ENCODE measurements at places on chromosomes 16 and 17.
A peak's percentile ranks its signal among the peaks of the same experiment; 100 is the strongest.

- peak; percentile 38 for DNase-seq
Observed at GRCh38 chr17:18038149-18038850, 668 bp downstream of the ATPAF2 start.

DNA sequence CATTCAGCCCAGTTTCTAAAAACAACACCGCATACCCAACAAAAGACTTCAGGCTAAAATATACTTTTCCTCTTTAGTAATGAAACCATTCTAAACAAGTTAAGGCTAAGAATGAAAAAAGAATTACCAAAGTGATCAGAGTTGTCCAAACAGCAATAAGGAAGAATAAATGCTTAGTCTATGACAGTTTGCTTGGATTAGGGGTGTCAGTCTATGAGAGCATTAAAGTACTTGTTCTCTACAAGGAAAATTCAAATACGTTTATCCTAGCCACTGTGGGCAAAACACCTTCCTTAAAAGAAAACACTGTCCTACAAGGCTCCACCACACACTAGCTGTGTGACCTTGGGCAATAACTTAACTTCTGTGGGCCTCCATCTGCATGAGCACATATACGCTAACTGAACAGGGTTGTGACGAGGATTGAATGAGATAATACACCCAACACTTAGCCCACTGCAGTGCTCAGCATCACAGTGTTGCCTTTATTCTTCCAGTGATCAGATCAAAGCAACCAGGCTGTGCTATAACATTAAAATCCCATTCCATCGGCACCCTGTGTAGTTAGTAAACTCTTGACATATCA lies 53.6 kb downstream of the TEX2 start:
- no peak for DNase-seq

GRCh38 chr17:51830451-51830850 lies 328.1 kb downstream of the CA10 start:
- DNase-seq: no peak

- DNase-seq: peak; percentile 87
Observed at GRCh38 chr17:4706121-4706520, 2.2 kb upstream of the PELP1 start.

GRCh38 chr17:32565401-32565800 lies 78.6 kb downstream of the CDK5R1 start:
- DNase-seq: no peak

GRCh38 chr17:79888811-79889634 lies 49.8 kb upstream of the CBX4 start:
- no peak for DNase-seq

DNA sequence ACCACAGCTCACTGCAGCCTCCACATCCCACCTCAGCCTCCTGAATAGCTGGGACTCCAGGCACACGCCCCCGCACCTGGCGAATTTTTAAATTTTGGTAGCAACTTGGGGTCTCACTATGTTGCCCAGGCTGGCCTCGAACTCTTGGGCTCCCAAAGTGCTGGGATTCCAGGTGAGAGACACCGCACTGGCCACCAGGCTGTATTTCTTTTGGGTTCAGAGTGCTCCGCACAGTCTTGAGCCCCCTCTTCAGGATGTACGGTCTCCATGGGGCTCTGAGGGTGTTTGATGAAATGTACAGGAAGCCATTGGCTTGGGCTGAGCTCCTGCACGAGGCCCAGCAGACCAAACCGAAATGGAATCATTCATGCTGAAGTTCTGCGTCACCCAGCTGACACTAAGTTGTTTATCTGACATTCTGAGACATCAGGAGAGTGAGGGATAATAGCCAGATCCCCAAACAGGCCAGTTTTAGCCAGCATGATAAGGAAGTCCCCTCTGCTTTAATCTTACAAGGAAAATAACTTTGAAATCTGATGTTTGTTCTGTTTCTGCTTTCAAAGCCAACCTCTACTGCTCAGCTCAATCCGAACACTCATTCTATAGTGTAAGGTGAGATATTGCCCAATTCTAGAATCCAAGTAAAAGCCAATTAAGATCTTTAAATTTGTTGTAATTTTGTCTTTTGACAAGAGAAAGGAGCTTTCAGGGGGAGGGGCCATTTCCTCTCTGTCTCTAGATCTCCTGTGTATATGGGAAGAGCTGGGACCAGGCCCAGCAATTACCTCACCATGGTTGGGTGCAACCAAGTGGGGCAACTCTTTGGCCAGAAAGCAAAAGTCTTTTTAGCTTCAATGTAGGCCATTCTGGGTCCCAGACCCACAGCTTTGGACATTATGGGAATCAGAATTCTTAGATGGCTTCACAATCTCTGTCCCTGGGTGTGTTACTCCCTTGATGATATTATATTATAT lies 23.7 kb downstream of the GPR142 start:
- DNase-seq: no peak

Measured in ELR (cell line).